T-helper 1 cell (primary cell): ENCODE measurements at places on chromosomes 5 and 9.

GRCh38 chr5:128512894-128513293 lies 25.2 kb downstream of the FBN2 start:
- no peak for DNase-seq

GRCh38 chr9:19130436-19130835 lies 3.1 kb upstream of the PLIN2 start:
- DNase-seq = no peak

- no peak for DNase-seq
Measured at GRCh38 chr5:17058438-17058837, 122.3 kb upstream of the MYO10 start.

GRCh38 chr9:110126986-110127864 lies 80.7 kb downstream of the C9orf152 start:
- DNase-seq = no peak

GRCh38 chr9:89956331-89956730 lies 351.5 kb downstream of the GADD45G start:
- DNase-seq = no peak

GRCh38 chr9:764105-764524 lies 77.4 kb upstream of the DMRT1 start:
- no peak for DNase-seq

- no peak for DNase-seq
Measured at GRCh38 chr5:22649074-22649473, 204.1 kb downstream of the CDH12 start.

DNA sequence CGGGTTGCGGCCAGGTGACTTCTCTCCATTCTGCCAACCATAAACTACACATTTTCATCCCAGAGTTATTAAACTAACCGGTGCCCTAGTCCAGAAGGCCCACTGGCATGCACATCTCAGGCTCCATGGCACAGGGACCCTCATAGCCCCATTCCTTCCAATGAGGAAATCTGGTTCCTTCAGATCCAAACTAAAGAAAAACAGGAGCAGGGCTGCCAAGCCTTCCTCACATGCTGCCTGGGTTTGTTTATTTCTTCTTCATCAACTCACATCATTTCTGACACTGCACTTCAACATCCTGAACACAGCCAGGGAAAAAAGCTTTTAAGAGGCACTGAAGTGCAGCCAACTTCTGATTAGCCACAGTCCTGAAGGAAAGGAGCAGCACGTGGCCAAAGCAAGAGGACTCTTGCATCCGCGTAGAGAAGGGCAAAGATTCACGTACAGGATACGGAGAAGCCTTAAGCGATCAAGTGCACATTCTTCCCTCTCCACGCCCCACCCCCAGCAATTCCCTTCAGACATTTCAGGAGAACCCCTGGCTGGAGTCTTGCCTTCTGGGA lies 22.5 kb downstream of the LHFPL2 start:
- DNase-seq = no peak

- DNase-seq = no peak
Measured at GRCh38 chr9:118273048-118273447, 568.8 kb downstream of the TLR4 start.

- DNase-seq = no peak
Measured at GRCh38 chr9:133264235-133264764, 10.7 kb downstream of the ABO start.

GRCh38 chr5:118956727-118957126 lies 31.6 kb downstream of the DTWD2 start:
- no peak for DNase-seq

DNA sequence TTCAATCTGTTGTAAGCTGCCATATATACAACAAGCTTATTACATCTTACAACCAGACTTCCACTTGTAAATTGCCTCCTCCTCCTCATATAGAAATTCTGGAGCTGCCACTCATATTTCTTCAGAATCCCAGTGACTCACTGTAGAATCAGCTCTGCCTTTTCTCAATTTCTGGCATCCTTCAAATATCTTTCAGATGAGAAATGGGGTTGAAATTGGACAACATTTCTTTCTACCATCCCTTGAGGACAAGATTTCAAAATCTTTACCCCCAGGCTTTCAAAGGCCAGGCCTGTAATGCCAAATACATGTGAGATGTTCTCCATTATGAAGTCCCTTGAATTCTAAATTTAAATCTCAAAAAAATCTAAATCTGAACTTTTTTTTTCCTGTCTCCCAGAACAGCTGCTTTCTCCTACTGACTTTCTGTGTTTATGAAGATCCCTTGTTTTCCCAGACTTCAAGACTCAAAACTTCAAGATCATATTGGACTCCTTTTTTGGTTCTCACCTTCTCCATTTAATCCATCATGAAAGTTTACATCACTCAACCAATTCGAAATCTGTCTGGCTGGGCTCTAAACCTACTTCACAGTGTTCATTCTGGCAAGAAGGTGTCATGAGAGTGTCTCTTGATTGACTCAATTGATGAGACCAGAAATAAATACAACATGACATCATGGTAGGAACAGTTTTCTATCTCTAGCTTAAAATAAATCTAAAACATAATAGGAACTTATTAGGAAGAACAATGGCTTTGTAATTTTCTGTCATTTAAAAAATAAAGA lies 109.8 kb downstream of the HMHB1 start:
- DNase-seq = no peak

- DNase-seq = no peak
Measured at GRCh38 chr5:124670722-124671184, 75.7 kb downstream of the ZNF608 start.

- no peak for DNase-seq
Measured at GRCh38 chr5:93805616-93806379, 64.4 kb upstream of the POU5F2 start.

GRCh38 chr9:88794100-88794499 lies 197.2 kb upstream of the S1PR3 start:
- no peak for DNase-seq

DNA sequence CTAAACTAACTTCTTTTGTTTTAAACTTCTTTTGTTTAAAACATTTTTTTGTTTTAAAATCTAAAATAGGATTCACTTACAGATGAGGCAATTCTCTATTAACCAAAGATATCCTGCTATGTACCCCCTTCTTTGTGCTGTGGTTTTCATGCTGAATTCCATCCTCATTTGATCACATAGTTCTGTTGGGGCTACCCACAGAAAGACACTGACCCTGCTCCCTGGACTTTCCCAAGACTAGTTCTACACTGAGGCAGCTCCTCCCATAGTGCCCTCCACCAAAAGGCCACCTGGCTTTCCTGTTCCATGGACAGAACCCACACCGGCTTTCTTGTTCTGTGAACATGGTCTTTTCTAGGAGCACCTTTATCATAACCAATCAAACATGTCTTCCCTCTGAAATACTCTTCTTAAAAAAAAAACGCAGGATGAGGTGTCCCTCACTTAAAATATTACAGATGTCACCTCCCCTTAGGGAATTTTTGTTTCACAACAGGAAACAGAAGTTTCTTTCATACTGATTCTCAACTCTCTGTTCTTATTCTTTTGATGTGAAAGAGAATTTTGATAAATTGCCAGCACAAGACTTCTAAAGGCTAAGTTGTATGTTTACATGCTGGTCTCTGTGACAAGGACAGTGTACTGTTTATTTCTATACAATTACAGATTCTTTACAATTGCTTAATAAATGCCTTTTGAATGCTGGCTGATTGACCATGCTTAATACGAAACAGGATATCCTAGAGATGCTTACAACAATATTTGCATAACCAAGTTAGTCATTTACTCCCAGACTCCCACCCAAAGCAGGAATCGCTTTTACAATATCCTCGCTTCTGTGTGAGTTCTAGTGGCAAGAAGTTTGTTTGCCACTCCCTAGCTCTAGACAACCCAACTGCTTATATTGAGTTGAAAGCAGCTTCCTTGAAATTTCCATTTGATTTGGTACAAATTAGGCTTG lies 300.4 kb downstream of the DTWD2 start:
- DNase-seq = no peak

DNA sequence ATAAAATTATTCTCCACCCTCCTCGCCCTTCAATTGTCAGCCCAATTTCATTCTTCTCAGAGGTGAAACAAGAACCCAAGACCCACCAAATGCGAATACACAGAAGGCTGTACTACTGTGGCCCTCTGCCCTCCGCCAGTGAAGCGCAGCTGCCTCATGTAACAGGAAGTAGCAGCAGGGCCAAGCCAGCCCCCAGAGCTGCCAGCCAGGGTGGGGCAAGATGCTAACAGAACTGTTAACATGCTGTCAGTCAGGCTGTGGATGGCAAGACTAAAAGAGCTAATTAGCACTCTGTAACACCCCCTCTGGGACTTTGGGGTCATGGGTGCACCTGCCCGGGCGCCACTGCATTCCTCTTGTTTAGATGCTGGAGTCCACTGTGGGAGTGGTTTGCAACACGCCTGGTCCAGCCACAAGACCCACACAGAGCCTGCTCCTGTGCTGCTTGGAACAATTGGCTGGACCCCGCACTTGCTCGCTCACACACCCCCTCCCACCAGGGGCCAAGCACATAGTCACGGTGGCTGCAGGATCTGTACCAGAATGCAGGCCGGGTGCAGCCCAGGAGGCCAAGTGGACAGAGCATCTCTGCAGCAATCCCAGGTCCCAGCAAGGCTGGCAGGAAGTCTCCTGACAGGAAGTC lies 14.5 kb upstream of the HEXB start:
- no peak for DNase-seq

GRCh38 chr5:170105642-170106611 lies at the start of gene FOXI1:
TSS of gene FOXI1 (plus strand) at chr5:170105897. CDS start at chr5:170105958, 61 bp downstream.
- DNase-seq = no peak

DNA sequence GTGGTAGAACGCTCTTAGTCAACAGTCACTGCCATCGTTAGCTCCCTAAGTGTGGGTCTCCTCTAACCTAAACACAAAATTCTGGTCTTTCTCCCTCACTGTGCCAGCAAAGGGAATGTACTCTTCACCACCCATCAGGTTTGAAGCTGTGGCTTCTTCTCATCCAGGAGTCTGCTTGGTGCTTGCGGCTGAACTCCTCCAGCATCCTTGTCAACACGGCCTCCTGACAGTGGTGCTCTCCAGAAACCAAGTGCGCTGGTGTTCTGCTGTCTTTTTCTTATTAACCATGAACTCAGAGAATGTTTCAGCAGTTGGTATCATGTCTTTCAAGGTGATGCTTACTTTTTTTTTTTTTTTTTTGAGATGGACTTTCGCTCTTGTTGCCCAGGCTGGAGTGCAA lies 23.9 kb upstream of the LPCAT1 start:
- DNase-seq = no peak

DNA sequence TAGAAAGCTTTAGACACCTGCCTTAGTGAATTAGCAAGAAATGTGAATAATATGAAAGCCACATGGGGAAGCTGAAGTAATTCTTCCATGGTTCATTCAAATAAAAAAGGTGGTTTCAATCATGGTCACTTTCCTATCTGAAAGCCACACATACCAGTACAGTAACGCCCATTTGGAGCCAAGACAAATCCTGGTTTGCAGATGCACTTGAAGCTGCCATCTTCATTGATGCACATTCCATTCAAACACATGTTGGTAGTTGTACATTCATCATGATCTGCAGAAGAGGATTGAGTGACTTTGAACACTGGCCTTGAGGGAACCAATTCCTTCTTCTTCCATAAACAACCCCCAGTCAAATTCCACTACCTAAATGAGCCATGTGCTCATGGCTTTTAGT lies 161.5 kb downstream of the FBN2 start:
- no peak for DNase-seq

DNA sequence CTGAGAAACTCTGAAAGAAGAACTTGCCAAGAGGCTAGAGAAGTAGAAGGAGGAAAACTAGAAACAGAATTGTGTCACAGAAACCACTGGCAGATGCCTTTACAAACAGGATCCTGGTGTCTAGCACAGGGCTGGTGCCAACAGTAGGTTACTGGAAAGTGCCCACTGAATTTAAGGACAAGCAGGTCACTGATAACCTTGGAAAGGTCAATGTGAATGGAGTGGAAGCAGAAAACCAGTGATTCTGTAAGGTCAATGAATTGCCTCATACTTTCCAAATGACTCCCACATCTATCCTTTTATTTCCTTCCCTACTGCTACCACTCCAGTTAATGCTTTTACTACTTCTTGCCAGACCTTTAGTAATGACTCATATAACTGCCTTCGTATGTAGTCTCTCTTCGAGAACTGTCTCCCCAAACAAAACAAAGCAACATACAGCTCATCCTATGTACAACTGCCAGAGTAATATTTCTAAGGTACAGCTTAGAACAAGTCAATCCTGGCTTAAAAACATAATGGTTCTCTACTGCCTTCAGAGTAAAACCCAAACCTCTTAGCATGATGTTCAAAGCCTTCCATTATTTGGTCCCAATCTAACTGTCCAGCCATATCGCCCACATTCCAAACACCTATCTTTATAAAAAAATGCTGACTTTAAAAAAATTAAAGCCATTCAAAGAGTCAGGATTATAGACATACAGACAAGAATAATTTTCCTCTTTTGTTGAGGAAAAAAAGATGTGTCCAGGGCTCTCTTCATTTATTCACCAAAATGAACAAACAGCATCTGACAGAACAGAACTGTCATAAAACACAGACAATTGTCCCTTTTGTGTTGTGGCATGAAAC lies 52.5 kb downstream of the NR3C1 start:
- peak; percentile 62 for DNase-seq

- no peak for DNase-seq
Measured at GRCh38 chr5:90909940-90910339, 351.3 kb downstream of the ADGRV1 start.

DNA sequence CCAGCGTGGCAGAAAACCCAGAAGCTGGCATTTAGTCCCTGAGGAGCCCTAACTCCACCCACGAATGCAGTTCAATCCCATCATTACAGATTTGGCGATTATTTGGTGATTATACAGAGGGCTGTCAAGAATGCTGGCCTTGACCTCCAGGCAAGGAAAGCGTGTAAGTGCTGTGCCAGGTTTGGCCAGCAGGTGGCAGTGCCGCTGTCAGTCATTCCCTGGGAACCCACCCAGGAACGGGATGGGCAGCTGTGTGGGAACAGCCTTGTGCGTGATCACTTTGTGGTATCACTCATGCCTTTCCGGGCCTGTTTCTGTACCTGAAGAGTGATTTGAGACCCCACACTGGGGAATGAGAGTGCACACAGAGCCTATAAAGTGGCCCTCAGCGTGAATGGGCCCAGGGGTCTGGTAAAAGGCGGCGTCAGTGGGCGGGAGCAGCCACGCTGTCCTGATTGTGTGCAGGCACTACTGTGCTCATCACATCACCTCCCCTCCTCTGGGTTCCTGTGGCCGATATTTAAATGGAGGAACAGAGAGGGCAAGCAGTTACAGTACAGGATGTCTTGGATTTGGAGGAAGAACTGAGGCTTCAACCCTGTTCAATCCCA lies 215.6 kb downstream of the ROR2 start:
- DNase-seq = peak; percentile 18

- no peak for DNase-seq
Measured at GRCh38 chr5:124355928-124356327, 390.5 kb downstream of the ZNF608 start.

DNA sequence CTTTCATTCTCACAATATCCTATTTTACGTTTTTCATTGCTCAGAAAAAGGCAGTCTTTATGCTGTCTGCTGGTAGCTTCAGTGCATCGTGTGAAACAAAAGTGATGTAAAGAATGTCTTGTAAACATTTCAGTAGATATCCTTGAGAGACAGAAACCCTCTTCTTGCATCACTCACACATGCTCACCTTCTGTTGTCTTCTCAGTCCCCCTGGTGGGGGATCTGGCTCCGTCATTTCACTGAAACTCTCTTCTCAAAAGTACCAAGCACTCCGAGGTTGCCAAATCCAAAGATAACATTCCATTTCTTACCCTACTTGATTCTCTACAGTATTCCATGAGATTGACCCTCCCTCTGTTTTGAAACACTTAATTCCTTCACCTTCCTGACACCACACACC lies 46.1 kb upstream of the PCA3 start:
- DNase-seq = no peak
